ENCODE measurements at places on chromosomes 5 and 9. TPM values are rescaled to one million over a fixed set of nuclear protein-coding genes. Genes with fewer than 3 reads are reported as not detected.

The IFNA2 gene
- polyA plus RNA-seq = not detected

The HAVCR2 gene
- not detected for polyA plus RNA-seq

The STXBP1 gene
- polyA plus RNA-seq = 19.8 TPM

The GCNT4 gene
- 0.69 TPM for polyA plus RNA-seq

The SPINK6 gene
- polyA plus RNA-seq = not detected

The CDX1 gene
- polyA plus RNA-seq = 0.30 TPM

The PCDHGA4 gene
- 6.3 TPM for polyA plus RNA-seq

The PRDM12 gene
- not detected for polyA plus RNA-seq

The SLC9A3 gene
- 1.0 TPM for polyA plus RNA-seq

The IFNA13 gene
- polyA plus RNA-seq = not detected

The CCDC183 gene
- 0.21 TPM for polyA plus RNA-seq

The PNPLA7 gene
- 0.26 TPM for polyA plus RNA-seq

The NUTM2G gene
- not detected for polyA plus RNA-seq

The SHISAL2B gene
- polyA plus RNA-seq = not detected

The FGFR4 gene
- 5.8 TPM for polyA plus RNA-seq

The ZNF474 gene
- polyA plus RNA-seq = 0.37 TPM

All from AG04450 (cell line).